COLO829 (cell line): ENCODE measurements at places on chromosomes 4 and X.

GRCh38 chr4:99863-100262 is 24.4 kb upstream of the ZNF718 start:
- DNase-seq = no peak

GRCh38 chrX:18174209-18174608 is 46.5 kb downstream of the BEND2 start:
- no peak for DNase-seq

DNA sequence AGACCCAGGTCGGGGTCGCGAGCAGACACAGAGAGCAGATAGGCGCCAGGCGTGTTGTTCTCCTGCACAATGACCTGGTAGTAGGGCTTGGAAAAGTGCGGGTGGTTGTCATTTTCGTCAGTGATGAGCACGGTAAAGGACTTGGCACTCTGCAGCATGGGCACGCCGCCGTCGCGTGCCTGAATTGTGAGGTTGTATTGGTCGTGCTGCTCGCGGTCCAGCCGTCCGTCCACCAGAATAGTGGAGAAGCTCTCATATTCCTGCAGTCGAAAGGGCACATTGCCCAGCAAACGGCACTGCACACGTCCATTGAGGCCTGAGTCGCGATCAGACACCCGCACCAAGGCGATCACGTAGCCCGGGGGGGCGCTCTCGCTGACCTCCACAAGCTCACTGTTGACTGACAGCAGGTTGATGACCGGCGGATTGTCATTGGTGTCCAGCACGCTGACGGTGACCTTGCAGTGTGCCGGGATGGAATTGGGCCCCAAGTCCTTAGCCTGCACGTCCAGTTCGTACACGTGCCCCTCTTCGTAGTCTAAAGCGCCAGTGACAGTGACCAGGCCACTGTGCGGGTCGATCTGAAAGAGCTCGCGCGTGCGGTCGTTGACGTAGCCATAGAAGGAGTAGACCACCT is 2.8 kb downstream of the PCDH19 start:
- no peak for DNase-seq

- DNase-seq = no peak
These were observed 799.5 kb downstream of the RPA4 start for GRCh38 chrX:97682991-97683840.

GRCh38 chrX:137166591-137166990 is 132.8 kb upstream of the GPR101 start:
- no peak for DNase-seq

GRCh38 chr4:119039779-119040178 is 95.9 kb upstream of the MYOZ2 start:
- no peak for DNase-seq
